ENCODE measurements at places on chromosomes 2 and 18.

DNA sequence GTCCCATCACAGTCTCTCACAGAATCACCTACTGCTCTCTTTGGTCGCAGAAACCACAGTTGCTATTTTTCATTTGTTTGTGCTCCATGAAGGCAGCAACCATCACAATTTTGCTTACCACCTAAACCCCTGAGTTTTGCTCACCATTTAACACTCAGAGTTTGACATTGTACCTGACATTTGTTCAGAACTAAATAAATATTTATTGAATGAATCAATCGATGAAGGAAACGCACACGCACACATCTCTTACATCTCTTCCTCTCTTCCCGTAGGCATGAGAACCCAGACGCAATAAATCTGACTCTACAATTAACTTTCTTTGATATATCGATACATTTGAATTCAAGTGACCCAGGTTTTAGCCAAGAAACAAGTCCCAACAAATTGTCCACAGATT is 105.5 kb upstream of the RNF152 start:
- no peak for DNase-seq

- DNase-seq: peak; percentile 82
Measured at GRCh38 chr2:241701399-241702154, at the start of gene ING5. TSS of gene ING5 (plus strand) at chr2:241702039. CDS start at chr2:241702066, 27 bp downstream.

DNA sequence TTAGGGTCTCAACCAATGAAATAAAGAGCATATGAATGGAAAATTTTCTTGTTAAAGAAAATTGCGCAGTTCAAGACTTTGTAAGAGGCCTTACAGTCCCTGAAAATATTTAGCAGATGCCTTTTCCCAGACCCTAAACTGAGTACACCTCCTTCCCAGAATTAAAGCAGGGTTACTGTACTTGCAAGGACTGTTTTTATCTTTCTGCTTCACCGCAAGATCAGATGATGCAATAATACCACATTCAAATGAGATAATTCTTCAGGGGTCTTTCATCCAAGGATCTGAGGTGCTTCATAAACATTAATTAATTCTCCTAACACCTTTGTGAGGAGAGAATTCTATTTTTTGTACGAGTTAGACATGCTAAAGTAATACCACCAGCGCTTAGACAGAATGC is 1071.8 kb upstream of the PIK3C3 start:
- no peak for DNase-seq

- DNase-seq: no peak
Measured at GRCh38 chr2:31087491-31087890, 50.7 kb downstream of the GALNT14 start.

- no peak for DNase-seq
Measured at GRCh38 chr18:9426753-9427152, 48.6 kb upstream of the RALBP1 start.

- DNase-seq: no peak
Measured at GRCh38 chr2:160375802-160376469, 117.7 kb downstream of the RBMS1 start.

GRCh38 chr2:233436691-233437438 is 82.6 kb downstream of the DGKD start:
- DNase-seq: no peak

GRCh38 chr18:48643262-48643661 is 104.4 kb downstream of the CTIF start:
- no peak for DNase-seq
